ENCODE measurements at places on chromosomes 5 and 9.

GRCh38 chr9:132415181-132415580 lies 5.2 kb downstream of the CFAP77 start:
- DNase-seq = no peak

DNA sequence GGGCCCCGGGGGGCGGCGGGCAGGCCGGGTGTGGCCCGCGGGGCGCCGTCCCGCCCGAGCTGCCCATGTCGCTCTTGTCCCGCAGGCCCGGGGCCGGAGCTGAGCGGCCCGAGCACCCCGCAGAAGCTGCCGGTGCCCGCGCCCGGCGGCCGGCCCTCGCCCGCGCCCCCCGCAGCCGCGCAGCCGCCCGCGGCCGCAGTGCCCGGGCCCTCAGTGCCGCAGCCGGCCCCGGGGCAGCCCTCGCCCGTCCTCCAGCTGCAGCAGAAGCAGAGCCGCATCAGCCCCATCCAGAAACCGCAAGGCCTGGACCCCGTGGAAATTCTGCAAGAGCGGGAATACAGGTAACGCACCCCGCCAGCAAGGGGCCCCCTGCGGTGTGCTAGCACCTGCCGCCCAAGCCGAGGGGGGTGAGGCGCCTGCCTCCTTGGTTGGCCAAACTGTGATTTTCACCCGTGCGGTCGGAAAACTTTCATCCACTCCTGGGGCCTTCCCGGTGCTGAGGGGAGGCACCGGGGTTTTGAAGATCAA lies 32.1 kb downstream of the SMARCA2 start:
- DNase-seq = no peak

DNA sequence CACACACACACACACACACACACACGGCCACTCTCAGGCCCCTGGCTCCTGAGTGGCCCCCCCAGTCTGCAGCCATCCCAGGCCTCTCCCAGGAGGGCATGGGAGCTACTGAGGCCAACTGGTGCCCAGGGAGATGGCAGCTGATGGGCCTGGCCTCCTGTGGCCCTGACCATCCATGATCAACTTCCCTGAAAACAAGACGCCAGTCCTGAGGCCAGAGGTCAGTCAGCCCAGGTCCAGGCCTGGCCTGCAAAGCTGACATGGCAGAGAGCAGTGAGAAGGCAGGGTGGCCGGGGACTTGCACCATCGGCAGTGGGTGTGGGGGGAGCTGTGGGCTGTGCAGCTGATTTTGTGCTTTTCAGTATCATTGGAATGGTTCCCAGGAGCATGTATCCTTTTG lies 47.0 kb downstream of the SARDH start:
- DNase-seq = no peak

- no peak for DNase-seq
Measured at GRCh38 chr5:150081541-150082283, 4.6 kb downstream of the CSF1R start.

GRCh38 chr9:16044579-16044881 lies 491.7 kb downstream of the CCDC171 start:
- no peak for DNase-seq

DNA sequence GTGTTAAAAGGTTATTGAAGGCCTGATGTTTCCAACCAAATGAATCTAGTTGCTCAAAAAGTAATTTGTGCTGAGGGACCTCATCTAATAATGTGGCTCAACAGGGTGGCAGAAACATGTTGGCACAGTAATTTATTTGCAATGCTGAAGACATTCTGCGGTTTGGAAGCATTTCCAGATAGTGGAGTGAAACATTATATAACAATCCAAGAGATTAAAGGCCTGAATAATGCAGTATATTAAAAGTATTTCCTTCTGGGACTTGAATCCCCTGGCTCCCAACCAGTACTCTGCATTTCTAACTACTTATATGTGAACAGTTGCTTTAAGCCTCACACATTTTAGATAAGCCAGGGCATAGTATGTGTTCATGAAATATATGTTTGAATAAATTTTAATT lies 25.9 kb upstream of the ALDH1A1 start:
- no peak for DNase-seq

GRCh38 chr5:34930870-34931269 lies 1.5 kb downstream of the DNAJC21 start:
- no peak for DNase-seq

- no peak for DNase-seq
Measured at GRCh38 chr5:31759925-31760324, 121.0 kb downstream of the PDZD2 start.

GRCh38 chr9:81649475-81650240 lies 39.7 kb downstream of the TLE1 start:
- DNase-seq = no peak

- DNase-seq = peak; percentile 62
Measured at GRCh38 chr9:135701959-135702721, at the start of gene KCNT1. Gene KCNT1, plus strand, starts transcription at chr9:135702185. Its CDS starts 74 bp downstream, at chr9:135702259.

DNA sequence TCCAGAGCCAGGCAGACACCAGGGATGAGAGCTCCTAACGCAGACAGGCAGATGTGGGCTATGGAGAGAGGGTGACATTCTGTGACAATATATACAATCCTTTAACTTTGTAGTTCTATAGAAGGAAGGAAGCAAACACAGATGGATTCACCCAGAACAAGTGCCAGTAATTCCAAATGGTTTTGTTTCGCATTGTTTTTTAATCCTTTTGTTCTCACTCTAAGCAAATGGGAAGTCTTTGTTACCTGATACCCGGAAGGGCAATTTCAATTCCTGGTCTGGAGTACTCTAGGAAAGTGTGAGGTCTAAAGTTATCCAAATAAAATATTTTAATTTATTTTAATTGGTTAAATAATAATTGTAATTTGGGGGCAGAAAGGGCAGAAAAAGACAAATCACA lies 2.5 kb downstream of the FRMD3 start:
- no peak for DNase-seq

DNA sequence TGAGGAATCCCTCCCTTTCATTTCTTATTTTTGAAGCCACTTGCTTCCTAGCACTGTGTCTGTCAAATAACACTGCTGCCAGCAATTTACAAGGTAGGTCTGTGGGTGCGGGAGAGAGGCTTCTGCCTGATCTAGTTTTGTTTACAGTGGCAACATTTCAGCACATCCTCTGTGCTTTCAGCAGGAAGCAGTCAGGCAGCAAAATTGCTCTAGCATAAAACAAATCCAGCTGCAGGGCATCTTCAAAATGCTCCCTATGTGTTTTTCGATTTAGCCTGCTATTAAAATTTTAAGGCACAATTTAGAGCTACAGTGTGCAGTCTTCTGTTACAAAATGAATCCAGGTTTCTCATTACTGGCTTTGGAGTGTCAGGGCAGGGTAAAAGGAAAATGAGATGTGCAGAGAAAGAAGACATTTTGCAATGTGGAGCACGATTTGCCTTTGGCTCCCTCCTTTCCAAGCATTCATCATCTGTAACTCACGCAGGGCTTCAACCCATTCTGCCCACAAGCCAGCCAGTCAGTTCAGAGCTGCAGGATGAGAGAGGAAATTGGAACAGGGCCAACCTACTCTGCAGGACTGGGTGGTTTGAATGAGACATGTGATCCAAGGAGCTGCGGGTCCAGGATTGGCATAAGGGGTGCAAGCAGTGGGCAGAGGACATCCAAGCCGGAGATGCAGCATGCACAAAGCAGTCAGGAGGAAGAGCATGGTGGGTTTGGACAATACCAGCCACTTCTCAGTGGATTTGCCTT lies 143.4 kb upstream of the APC start:
- no peak for DNase-seq

DNA sequence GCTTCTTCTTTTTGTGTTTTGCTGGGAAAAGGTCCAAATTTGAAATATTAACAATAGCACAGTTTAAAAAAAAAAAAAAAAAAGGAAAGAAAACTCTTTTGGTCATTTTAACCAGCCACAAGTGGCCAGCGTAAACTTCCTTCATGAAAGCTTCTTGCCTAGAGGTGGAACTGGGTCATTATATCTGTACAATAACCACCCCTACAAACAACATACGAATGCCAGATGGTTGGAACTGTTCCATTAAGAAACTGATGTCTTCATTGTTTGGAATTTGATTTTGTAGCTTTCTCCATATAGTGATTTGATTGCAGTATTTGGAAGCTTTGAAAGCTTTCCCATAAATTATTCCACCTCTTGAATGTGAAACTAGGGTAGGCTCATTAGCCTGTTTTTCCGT lies 18.3 kb upstream of the LPAR1 start:
- no peak for DNase-seq

DNA sequence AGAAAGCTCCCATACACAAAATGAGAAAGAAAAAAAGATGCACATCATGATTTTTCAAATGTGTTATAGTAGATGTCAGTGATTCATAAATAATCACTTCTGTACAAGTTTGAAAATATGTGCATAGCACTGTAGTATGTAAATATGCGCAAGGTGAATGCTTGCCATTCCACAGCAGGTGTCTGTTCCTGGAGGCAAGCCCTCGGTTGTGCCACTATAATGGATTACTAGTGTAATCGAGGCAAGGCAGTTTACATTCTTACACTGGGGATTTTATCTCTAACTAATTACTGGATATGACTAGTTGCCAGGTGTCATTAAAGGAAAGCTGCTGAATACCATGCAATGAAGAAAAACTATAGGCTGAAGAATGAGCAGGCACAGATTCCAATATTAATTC lies 93.6 kb downstream of the ARHGEF28 start:
- DNase-seq = no peak

GRCh38 chr9:130498918-130499698 lies 54.3 kb downstream of the ASS1 start:
- DNase-seq = no peak

DNA sequence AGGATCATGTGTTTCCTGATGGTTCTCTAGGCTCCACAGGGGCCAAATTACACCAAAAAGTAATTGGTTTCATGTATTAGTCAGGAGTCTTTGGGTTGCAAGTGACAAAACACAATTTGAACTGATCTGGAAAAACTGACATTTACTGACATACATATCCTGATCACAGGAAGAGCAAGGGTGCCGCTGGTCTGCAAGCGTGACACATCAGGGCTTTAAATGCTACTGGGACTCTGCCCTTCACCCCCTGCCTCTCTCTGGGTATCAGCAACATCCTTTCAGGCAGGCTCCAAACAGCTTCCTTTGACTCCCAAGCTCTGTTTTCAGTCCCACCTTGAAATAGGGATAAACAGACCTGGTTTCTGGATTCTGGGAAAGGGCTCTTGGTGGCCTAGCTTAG lies 197.5 kb downstream of the PALM2AKAP2 start:
- DNase-seq = no peak

DNA sequence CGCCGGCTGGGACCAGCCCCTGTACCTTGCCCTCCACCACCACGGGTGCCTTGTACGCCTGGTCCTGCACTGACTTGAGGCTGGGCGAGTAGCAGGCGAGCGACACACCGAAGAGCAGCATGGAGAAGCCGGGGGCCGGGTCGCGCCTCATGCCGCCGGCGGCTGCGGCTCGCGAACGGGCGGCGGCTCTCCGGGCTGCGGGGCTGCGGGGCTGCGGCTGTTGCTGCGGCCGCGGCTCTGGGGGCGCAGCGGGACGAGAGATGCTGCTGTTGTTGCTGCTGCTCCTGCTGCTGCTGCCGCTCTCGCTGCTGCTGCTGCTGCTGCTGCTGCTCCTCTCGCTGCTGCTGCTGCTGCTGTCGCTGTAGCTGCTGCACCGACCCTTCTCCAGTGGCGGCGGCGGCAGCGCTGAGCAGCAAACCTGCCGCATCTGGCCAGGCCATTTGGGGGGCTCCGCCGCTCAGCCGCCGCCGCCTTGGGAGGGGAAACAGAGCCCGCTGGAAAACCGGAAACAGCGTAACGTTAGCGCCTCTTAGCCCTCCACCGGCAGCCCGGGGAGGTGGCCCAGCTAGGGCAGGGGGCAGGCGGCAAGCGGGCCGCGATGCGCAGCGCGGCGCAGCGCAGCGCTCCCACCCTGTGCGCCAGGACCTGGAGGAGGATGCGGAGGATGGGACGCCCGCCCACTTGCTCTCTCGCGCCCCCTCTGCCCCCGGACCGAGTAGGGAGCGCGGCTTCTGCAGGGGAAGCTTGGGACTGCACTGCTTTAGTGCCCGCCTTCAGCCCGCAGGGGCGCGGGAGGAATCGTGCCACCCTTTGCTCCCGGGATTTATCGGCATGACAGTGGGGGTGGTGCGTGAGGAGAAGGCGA lies at the start of gene NRG2:
Gene NRG2, minus strand, starts transcription at position 657 of the 865 bp plus-strand sequence.
- DNase-seq = peak; percentile 65

- no peak for DNase-seq
Measured at GRCh38 chr5:124124711-124125229, 612.8 kb downstream of the CSNK1G3 start.

DNA sequence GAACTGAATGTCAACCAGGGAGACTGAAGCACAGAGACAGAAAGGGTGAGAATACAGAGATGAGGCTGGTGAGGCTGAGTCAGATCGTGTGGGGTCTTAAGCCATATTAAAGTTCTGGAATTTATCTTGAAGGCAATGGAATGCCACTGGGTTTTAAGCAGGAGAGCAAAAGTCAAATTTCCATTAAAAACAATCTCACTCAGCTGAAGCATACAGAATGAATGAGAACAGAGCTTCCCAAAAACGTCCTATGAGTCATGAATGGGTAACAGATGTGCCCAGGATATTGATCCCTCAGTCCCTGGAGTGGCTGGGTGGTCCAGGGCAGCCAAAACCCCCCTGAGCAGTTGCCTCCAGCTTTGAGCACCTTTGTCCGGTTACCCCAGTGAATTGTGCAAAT lies 44.9 kb downstream of the PFDN1 start:
- no peak for DNase-seq

DNA sequence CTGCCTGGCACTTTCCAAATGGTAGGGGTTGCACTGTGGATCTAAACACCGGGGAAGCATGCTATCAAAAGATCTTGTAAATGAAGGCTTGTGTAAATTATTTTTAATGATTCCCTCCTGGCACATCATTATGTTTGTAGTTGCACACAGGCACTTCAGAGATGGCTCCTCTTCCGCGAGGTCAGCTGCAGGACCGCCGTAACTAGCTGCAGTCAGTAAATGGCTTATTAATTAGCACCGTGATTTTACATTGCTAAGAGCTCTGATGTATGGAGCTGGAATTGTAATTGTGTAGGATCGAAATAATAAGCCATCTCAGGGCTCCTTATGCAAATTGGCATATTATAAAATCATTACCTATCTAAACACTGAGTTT lies 397.6 kb upstream of the IRX1 start:
- no peak for DNase-seq
